Fibroblast of pulmonary artery (primary cell): ENCODE measurements at places on chromosomes 7 and 10.

- no peak for DNase-seq
Measured at GRCh38 chr7:158321936-158322615, 265.5 kb downstream of the PTPRN2 start.

GRCh38 chr10:115879372-115880089 is 393.5 kb downstream of the GFRA1 start:
- no peak for DNase-seq

GRCh38 chr7:108529341-108529740 is 3.4 kb upstream of the PNPLA8 start:
- no peak for DNase-seq

DNA sequence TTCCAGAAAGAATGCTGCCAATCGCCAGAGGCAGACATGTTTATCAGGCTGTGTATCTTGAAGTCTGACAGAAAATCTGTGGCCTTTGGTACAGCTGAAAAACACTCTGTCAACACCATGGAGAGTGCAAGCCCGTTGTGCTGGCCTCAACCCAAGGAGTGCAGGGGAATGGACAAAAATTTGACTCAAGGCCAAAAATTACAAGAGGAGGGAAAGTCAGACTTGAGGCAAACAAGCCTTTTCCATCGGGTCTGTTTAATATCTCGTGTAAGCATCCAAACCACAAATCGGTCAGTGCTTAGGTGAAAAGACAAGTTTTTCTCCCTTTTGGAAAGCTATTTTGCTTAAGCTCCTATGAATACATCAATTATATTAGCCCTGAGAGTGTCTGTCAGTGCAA is 305.3 kb upstream of the NFE2L3 start:
- DNase-seq: peak; percentile 89

GRCh38 chr7:99029466-99030435 is 114.2 kb downstream of the SMURF1 start:
- DNase-seq: peak; percentile 54

- no peak for DNase-seq
Measured at GRCh38 chr7:2198206-2198605, 34.5 kb downstream of the MAD1L1 start.

- no peak for DNase-seq
Measured at GRCh38 chr10:74165530-74165901, 14.5 kb downstream of the ADK start.
